ENCODE measurements at places on chromosomes 16 and 17.

GRCh38 chr17:32803544-32803943, 73.4 kb downstream of the MYO1D start:
- no peak for DNase-seq

- no peak for DNase-seq
These were observed 118.9 kb downstream of the AATF start for GRCh38 chr17:37067555-37068111.

GRCh38 chr17:54536306-54536705, 364.3 kb upstream of the TOM1L1 start:
- DNase-seq: no peak

- DNase-seq: no peak
These were observed 13.0 kb downstream of the ALOX15B start for GRCh38 chr17:8051831-8052230.

GRCh38 chr16:70665113-70665694, 18.8 kb downstream of the IL34 start:
- no peak for DNase-seq

- DNase-seq: no peak
These were observed 96.0 kb downstream of the WDR59 start for GRCh38 chr16:74888888-74889287.

DNA sequence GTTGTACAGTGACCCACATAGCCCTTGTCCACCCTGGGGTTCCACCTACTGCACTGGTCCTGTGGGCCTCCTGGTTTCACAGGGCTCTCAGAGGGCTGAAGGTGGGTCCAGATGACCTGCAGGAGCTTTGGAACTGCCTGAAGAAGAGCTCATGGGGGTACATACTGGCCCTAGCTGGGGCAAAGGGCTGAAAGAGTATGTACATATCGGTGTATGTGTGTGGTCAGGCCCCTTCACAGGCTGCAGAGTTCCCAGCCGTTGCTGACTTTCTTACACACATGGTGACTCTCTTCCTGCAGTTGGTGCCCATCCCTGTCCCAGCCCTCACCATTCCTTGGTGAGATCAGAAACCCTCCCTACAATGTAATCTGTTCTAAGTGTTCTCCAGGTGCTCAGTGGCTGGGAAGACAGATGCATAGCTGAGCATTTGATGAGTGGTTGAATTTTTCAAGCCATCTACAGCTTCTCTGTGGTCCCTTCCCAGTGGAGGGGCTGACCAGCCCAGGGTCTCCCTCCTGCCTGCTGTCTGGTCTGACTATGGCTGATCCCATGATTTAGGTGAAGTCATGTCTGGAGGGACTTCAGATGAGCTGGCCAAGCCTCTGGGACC, 2.4 kb upstream of the NFATC3 start:
- no peak for DNase-seq

- no peak for DNase-seq
These were observed 100.9 kb downstream of the GRIN2A start for GRCh38 chr16:10081201-10081940.

DNA sequence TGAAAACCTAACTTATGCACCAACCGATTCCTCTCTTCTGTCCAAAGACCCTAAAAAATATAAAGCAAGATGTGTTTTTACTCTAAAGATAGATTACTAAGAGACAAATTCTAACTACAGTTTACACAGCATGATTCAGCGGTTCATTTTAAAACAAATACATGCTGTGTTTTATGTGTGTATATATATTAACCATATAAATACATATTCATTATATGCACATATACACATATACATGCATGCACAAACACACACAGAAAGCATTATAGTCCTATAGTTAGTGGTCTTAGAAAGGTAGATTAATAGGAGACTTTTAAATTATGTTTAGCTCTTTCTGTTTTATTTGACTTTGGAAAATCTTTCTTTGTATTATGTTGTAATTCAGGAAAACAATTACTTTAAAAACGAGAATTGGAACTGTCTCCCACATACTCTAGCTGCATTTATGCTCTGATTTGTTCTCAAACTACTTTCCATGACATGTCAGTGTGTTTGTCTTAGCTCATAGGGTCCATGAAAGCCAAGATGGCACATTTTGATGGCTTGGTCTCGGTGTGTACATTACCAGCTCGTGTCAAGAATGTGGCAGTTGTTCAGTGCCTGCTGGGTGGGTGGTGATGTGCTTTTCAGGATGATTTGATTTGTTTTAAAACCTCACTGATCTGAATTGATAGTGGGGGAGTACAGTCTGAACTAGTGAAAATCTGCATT, 548.8 kb upstream of the SALL1 start:
- no peak for DNase-seq

- no peak for DNase-seq
These were observed 9.8 kb downstream of the STAT3 start for GRCh38 chr17:42378359-42378958.

- no peak for DNase-seq
These were observed 166.8 kb upstream of the TOX3 start for GRCh38 chr16:52713740-52714139.

- no peak for DNase-seq
These were observed 42.4 kb upstream of the GSG1L start for GRCh38 chr16:28105954-28106353.

DNA sequence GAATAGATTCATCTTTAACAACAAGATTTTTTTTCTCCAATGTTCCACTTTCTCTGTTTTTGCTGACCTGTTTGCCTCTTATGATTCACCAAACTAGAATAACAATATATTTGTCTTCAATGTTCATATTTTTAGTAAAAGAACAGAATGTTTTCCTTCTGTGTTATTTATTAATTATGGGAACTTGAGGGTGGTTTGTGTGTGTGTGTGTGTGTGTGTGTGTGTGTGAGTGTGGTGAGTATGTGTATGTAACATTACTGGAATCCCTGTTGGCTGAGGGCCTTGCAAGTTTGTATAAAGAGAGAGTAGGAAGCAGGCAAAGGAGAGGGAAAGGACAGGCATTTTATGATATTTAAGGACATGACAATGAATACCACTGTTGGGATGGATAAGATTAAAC, 13.8 kb downstream of the STXBP4 start:
- no peak for DNase-seq

DNA sequence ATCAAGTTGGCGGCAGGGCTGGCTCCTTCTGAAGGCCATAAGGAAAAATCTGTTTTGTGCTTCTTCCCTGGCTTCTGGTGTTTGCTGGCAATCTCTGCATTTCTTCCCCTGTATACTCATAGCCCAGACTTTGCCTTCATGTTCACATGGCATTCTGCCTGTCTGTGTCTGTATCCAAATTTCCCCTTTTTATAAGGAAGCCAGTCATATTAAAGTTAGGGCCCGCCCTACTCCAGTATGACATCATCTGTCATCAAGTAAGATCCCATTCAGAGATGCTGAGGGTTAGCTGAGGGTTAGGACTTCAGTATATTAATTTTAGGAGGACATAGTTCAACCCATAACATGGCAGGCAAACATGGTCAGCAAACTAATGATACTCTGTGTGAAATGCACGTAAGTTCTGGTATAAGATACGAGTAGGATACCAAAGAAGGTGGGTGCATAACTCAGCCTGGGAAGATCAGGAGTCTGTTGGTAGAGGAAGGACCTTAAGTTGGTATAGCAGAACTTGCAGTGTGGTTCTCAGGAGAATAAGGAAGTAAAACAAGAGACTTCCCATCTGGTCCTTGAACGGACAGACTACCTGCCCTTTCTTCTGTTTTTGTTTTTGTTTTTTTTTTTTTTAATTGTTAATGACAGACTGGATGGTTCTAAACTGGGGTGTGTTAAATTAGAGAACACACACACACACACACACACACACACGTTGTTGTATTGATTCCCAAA, 13.9 kb downstream of the MAP2K6 start:
- DNase-seq: no peak

DNA sequence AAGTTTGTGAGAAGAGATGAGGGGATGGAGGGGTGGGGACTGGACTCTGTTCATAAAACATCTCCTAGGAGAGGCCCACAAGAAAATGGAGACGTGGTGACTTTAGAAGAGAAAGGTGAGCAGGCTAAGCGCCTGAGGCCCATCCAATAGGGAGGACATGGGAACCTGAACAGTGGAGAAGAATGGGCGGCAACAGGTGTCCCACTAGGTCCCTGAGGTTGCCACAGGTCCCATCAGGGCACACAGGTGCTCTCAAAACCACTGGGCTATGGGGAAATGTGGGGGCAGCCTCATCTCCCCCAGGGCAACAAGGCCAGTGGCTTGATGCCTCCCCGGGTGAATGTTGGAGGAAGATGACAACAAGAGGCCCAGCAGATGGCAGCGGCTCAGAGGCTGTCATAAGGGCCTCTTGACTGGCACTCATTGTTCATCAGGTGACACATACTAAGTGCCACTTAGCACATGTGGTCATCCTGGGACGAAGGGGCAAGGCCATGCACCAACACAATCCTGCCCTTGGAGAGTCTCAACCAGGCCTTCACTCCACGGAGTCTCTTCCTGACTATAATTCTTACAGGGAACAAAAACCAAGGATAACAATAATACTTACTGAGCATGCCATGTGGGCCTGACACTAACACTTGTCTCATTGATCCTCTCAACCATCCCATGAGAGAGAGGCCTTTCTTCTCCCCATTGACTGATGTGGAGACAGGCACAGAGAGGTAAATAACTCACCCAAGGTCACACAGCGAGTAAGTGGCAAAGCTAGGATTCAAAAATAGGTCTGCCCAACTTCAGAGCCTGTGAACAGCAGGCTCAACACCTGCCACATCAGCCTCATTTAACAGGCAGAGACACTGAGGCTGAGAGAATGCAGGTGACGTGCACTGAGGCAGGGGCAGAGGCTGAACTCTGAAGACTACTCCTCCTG, 38.0 kb downstream of the CUEDC1 start:
- no peak for DNase-seq

DNA sequence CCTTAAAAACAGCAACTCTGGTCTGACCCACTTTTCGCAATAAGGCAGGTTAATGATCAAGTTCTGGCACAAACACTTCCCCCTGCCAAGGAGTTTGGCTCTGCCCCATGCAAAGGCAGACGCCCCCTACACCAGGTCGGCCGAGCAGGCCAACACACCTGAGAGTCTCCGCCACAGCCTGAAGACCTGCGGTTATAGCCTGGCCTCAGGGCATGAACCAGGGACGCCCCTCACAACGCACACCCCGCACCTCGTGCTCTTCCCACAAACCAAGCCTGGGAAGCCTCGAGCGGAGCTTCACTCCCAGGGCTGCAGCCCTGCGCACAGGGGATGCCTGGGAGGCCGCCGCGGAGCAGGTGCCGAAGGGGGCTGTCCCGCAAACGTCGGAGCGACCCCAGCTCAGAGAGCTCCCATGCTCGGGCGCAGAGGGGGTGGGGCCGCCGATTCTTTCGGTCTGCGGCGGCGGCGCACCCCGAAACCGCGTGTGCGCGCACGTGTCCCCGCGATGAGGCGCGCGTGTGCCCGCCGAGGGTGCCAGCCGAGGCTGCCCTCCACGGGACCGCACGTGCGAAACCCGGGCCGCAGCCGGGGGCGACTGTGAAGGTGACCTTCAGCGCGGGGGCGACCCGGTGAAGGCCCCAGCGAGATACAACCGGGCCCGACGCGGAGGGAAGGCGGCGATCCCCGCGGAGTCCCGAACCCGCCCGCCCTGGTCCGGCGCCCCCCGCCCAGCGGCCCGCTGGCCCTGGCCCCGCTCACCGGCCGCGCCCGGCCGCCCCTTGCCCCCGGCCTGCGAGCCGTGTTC, 559 bp downstream of the CLUH start:
- peak; percentile 35 for DNase-seq

DNA sequence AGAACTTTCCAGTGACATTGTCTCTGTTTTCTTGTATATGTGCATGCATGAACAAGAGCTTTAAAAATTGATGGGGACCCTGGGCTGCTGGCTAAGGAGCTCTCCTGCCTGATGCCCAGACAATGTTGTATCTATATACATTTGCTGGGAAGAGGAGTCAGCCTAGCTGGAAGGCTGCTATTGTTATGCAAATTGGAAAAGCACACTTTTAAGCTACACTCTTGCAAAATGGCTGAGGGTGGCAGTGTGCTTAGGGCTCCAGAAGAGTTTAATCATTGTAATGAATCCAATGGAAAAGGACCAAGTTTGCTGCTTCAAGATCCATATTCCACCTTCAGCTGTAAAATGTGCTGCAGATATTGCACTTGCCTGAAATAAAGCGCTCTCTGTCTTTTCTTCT, 171.8 kb downstream of the PRKCA start:
- DNase-seq: no peak

GRCh38 chr17:81650951-81651350, 5.4 kb downstream of the PDE6G start:
- no peak for DNase-seq

DNA sequence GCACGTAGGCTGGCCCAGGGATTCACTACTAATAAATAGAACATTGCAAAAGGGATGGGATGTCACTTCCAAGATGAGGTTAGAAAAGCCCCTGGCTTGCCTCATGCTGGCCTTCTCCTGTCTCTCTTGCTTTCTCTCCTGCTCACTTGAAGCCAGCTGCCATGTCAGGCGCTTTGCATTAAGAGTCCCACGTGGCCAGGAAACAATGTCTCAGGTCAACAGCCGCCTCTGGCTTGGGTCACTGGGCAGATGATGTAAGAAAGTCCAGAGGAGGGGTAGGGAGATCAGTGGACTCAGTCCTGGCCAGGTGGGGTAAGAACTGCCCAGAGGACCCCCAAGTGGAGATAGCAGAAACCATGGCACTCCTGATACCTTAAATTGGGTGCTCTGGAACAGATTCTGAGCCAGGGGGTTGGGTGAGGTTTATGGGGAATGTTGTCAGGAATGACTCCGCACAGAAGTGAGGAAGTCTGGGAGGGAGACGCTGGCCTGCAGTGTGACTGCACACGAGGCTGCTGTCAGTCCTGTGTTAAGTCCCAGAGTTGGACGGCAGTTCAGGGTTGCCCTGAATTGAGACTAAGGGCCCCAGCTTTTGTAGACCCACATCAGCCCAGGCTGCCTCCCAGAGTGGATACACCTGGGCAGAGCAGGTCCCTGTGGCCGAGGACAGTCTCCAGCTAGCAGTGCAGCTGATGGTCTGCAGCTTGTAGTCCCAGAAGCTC, 17.7 kb downstream of the C16orf82 start:
- no peak for DNase-seq

- DNase-seq: no peak
These were observed 173.7 kb downstream of the CNTNAP4 start for GRCh38 chr16:76450890-76451289.

DNA sequence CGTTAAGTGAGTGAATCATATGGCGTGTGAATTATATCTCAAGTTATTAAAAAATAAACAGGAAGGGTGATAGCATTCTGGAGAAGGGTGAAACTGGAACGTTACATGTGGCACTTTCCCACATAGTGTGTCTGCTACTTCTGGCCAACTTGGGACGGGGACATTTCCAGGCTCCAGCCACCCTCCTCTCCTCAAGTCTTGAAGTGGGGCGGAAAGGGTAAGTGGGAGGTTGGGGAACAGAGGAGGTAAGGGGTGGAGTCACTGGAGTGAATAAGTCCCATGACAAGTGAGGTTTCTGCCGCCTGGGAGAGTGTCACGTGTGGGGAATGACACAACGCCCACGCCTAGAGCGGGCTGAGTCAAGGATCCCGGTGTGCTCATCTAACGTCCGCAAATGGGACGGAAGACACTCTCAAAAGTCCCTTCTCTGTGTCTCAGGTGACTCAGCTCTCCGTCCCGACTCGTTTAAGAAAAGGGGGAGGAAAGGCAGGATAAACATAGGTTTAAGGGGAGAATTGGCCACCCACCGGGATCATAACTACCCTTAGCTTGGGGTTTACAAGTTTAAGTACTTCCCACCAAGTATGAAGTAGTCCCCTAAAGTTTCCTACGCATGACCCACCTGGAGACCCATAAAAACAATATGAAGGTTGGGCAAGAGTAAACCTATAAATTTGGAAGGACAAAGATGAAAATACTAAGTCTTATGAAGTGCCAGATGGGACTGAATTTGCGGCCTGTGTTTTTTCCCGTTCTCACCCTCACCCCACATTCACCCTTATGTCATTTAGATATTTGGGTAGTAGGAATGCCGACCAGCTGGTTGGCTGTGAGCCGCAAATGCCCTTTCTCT, 1.2 kb upstream of the SPAG9 start:
- DNase-seq: peak; percentile 83

GRCh38 chr17:73283841-73284282, 22.2 kb upstream of the CPSF4L start:
- no peak for DNase-seq
